ENCODE measurements at places on chromosomes 4 and X.

DNA sequence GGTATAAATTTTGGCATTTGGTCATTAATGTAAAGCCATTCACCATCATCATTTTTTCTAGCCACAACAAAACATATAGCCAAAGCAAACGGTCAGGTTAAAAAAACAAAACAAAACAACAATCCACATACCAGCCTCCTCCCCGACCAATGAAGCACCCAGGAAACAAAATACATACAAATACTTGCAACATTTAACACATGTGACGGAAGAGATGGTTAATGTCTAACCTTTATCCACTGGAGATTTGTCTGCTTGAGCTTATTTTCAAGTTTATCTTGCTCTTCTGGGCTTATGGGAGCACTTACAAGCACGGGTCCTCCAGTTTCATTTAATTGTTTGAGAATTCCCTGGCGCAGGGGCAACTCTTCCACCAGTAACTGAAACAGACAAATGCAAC lies 857.5 kb upstream of the FTHL17 start:
- H3K4me1 ChIP-seq: no peaks in the 10 kb centered on the region
- no peak for DNase-seq
- H3K36me3 ChIP-seq: no peaks in the 10 kb centered on the region
- no peaks in the 10 kb centered on the region for H3K27me3 ChIP-seq

GRCh38 chrX:3777416-3777815 lies 64.0 kb upstream of the PRKX start:
- no peak for DNase-seq
- H3K27me3 ChIP-seq: no peaks in the 10 kb centered on the region
- H3K4me1 ChIP-seq: peaks cover 2% of the 10 kb centered on the region
- H3K4me3 ChIP-seq: no peak overlapping the region
- no peak overlapping the region for H3K27ac ChIP-seq

GRCh38 chr4:110033355-110034025 lies 120.8 kb downstream of the EGF start:
- H3K4me3 ChIP-seq: no peak overlapping the region
- H3K27me3 ChIP-seq: peaks cover 3% of the 10 kb centered on the region
- no peaks in the 10 kb centered on the region for H3K4me1 ChIP-seq
- no peak overlapping the region for H3K27ac ChIP-seq

- peaks cover 10% of the 10 kb centered on the region for H3K4me1 ChIP-seq
- H3K27me3 ChIP-seq: no peaks in the 10 kb centered on the region
- no peak for DNase-seq
- H3K4me3 ChIP-seq: no peak overlapping the region
These were observed 42.2 kb downstream of the AGA start for GRCh38 chr4:177400030-177400429.

- H3K4me3 ChIP-seq: no peak overlapping the region
- no peaks in the 10 kb centered on the region for H3K27me3 ChIP-seq
- H3K27ac ChIP-seq: no peak overlapping the region
- no peak for DNase-seq
- no peaks in the 10 kb centered on the region for H3K4me1 ChIP-seq
These were observed 101.8 kb upstream of the HPF1 start for GRCh38 chr4:169859366-169860216.

GRCh38 chr4:78356251-78356786 lies 195.3 kb upstream of the ANXA3 start:
- DNase-seq: no peak
- no peaks in the 10 kb centered on the region for H3K4me1 ChIP-seq
- no peak overlapping the region for H3K4me3 ChIP-seq
- H3K27me3 ChIP-seq: no peaks in the 10 kb centered on the region

GRCh38 chrX:67789536-67789935 lies 245.7 kb downstream of the AR start:
- H3K27ac ChIP-seq: no peak overlapping the region
- no peaks in the 10 kb centered on the region for H3K36me3 ChIP-seq
- H3K27me3 ChIP-seq: no peaks in the 10 kb centered on the region
- no peak overlapping the region for H3K4me3 ChIP-seq

GRCh38 chrX:118548841-118549240 lies 53.2 kb downstream of the DOCK11 start:
- H3K4me1 ChIP-seq: no peaks in the 10 kb centered on the region
- no peak overlapping the region for H3K27ac ChIP-seq
- no peak for DNase-seq
- H3K36me3 ChIP-seq: peaks cover 18% of the 10 kb centered on the region
- no peaks in the 10 kb centered on the region for H3K27me3 ChIP-seq
